ENCODE measurements at places on chromosomes 7 and 10.

GRCh38 chr7:74502216-74502891 is 48.6 kb downstream of the GTF2IRD1 start:
- no peak for DNase-seq

- no peak for DNase-seq
Measured at GRCh38 chr10:23051855-23052331, 43.5 kb upstream of the MSRB2 start.

DNA sequence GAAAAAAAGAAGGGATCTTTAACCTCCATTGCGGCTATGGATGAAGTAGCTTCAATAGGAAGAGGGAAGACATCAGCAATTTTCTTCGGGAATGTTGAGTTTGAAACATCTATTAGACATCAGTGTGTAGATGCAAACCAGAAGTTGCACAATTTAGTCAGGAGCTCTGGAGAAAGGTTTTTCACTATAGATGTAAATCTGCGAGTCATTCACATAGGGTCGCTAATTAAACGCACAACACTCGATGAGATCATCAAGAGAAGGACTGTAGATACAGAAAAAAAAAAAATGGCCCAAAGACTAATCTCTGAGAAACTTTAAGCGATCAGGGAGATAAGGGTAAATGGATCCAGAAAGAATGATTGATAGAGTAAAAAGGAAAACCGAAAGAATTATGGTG is 61.7 kb upstream of the TES start:
- DNase-seq = no peak

DNA sequence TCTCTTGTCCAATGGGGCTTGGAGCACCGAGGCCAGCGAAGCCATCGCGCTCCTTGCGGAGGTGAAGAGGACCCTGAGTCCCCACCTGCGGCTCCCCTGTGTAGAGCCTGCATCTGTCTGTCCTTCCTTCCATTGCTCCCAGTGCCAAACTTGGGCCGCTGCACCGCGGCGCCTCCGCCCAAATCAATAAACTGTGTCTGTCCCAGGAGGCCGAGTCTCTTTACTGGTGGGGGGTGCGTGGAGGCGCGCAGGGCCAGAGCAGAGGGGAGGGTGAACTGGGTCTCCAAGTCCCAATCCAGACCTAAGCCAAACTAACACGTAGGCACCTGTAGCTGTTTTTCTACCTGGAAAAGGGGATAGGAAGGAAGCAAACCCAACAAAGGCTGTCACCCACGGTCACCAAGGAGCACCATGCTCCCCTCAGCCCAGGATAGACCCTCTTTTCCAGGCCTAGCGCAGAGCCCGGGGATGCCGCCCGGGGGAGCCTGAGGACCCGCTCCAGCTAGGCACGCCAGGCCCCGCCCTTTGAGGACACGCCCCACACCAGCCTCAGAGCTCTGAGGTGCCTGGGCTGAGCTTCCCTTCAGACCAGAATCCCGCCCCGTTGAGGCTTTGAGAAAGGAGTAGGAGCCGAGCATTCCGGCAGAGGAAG is 1.2 kb upstream of the CHAT start:
- DNase-seq = no peak

- no peak for DNase-seq
Measured at GRCh38 chr10:7265396-7266123, 145.3 kb downstream of the SFMBT2 start.

DNA sequence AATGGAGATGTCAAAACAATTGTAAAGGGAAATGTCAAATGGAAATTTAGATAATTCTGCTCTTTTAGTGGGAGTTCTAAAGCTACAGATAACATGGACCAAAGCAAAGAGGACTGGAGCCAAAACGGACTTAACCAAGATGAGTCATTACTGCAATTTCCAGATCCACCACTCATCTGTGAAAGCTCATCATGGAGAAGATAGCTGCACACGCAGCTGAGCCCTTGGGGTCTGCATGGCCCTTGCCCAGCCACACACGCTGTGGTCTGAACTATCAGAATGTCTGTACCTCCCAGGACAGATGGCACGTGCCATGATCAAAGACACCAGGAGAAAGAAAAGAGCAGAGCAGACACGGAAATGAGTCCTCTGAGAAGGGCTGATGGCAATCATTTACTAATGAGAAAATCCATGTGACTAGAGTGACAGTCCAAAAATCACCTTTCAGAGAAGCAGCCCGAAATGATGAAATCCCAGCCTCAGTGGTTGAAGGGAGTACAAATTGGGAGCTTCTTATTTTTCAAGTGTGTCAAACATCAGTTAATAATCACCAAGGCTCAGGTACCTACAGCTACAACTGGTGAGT is 177.9 kb upstream of the MGMT start:
- DNase-seq = no peak

DNA sequence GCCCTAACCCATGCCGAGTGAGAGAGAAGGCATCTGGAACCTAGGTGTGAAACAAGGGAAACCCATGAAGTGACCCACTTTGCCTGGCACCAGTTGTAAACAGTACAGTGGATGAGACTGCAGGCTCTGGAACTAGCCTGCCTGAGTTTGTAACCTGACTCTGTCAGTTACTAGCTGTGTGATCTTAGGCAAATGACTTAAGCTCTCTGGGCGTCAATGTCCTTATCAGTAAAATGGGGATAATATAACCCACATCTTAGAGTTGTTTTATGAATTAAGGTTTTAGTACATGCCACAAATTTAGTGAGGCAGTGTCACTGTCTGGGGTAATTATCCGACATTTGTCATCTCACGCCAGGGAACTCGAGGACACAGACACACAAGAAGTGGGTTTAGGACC is 82.9 kb upstream of the AGK start:
- no peak for DNase-seq

DNA sequence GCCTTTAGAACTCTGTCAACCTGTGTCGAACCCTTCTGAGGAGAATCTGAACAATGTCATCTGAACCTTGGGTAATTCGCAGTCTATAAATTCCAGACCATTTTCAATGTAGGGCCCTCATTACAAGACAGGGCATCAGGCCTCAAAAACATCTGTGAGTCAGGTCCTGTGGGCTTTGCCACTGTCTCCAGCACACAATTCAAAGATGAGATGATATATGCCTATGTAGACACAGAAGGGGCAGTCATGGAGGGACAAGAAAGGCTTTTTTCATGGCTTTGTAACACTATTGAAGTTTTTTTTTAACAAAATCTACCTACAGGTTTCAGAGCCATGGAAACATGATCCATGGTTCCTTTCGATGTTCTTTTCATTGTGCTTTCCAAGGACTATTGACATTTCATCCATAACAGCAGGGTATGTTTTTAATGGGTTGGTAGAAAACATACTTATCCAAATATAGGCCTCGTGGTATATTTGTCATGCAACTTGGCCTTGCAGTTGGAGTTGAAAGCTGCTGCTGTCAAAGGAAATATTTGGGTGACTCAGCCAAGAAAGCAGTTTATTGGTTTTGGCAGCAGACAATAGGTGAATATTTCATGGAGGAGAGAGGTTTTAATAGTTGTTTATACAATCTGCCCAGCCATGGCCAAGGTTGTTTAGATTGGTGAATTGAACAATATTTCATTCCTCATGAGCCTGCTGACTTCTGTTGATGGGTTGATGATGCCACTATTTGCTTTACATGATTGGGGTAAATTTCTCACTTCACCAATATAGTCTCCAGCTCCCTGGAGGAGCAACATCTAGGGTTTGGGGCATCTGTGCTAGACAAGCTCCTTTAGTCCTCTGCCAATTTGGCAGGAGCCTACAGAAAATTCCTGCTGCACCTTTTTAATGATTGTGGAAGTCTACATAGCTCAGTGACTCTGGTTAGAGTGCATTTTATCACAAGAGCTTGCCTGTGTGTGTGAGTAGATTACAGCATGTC is 158.4 kb upstream of the TMEM72 start:
- DNase-seq = peak; percentile 45

GRCh38 chr10:102959360-102959759 is 41.3 kb downstream of the CNNM2 start:
- DNase-seq = no peak

GRCh38 chr7:157827863-157828160 is 491.0 kb downstream of the DNAJB6 start:
- DNase-seq = no peak

GRCh38 chr7:100895956-100896731 is 456 bp upstream of the ACHE start:
- no peak for DNase-seq

- no peak for DNase-seq
Measured at GRCh38 chr7:146208492-146208891, 91.9 kb downstream of the CNTNAP2 start.

GRCh38 chr7:26508481-26508880 is 216.8 kb downstream of the SNX10 start:
- no peak for DNase-seq

- peak; percentile 9 for DNase-seq
Measured at GRCh38 chr7:123154231-123154860, 45.4 kb downstream of the SLC13A1 start.

DNA sequence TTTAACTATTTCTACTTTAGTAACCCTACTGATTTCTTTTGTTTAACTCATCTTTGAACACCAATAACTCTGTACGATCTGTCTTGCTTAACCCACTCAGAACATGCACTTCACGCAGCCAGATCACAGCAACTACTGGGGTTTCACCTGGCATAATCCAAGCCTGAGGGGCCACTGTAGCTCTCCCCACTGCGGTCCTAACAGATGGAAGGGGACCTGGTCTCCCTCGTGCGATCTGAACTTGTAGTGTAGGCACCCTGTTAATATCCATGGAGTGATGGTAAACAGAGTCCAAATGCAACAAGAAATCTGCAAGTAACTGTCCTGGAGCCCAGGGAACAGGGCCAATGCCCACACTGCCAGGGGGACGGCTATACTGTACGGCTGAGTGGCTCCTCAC is 45.5 kb downstream of the INSIG1 start:
- no peak for DNase-seq

GRCh38 chr7:151352512-151352911 is 10.9 kb downstream of the NUB1 start:
- DNase-seq = no peak

GRCh38 chr7:7742223-7742622 is 23.8 kb upstream of the RPA3 start:
- no peak for DNase-seq

GRCh38 chr10:118054383-118054782 is 7.6 kb upstream of the RAB11FIP2 start:
- no peak for DNase-seq

- DNase-seq = peak; percentile 38
Measured at GRCh38 chr7:131424219-131424822, 96.6 kb downstream of the MKLN1 start.

DNA sequence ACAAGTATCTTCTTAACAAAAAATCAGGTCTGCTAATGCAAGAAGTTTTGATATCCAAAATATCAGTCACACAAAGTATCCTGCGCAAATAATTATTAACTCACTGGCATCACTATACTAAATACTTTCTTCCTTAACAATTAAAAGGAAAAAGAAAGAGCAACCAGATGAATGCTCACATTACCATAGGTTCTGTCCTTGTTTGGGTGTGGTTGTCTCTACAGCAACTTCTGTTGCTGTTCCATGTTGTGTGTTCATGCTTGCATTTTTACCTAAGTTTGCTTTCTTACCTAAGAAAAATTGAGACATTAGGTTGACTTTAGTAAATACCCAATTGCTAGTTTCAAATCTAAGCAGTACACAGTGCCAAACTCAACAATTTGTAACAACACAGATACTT is 32.5 kb downstream of the FZD9 start:
- DNase-seq = no peak

GRCh38 chr7:107613948-107614347 is 33.9 kb downstream of the BCAP29 start:
- DNase-seq = no peak

GRCh38 chr10:110637558-110638053 is 6.5 kb upstream of the RBM20 start:
- DNase-seq = peak; percentile 19

DNA sequence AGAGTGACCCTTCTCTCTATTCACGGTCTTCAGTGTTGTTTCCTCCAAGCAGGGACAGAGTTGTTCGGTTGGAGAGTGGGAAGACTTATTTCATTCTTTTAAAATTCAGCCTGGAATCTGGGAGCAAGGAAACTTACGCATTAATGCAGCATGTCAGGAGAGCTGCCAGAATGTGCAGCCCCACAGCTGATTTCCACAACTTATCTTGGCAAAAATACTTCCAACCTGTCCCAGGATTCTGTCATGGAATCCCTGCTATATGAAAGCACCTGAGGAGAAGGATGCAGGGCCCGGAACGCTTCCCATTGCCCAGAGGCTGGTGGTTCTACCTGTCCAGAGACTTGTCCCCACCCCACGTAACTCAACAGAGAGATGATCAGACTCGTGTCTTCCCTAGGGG is 86.9 kb upstream of the MKI67 start:
- DNase-seq = no peak

DNA sequence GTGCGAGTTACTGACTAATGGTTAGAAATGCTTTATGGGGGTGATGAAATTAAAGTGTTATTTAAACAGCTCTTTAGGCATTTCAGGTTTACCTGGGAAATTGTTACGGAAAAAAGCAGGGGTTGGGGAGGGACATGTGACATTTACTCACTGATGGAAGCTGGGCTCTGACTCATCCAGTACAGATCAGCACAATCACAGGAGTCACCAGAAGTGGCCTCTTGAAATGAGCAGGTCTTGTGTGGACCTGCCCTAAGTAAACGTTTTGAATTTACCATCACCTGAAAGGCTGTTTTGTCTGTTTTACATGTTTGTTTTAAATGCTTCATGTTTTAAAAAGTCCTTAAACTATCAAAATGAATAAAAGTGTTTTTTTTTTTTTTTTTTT is 2.3 kb downstream of the GLRX3 start:
- DNase-seq = no peak

DNA sequence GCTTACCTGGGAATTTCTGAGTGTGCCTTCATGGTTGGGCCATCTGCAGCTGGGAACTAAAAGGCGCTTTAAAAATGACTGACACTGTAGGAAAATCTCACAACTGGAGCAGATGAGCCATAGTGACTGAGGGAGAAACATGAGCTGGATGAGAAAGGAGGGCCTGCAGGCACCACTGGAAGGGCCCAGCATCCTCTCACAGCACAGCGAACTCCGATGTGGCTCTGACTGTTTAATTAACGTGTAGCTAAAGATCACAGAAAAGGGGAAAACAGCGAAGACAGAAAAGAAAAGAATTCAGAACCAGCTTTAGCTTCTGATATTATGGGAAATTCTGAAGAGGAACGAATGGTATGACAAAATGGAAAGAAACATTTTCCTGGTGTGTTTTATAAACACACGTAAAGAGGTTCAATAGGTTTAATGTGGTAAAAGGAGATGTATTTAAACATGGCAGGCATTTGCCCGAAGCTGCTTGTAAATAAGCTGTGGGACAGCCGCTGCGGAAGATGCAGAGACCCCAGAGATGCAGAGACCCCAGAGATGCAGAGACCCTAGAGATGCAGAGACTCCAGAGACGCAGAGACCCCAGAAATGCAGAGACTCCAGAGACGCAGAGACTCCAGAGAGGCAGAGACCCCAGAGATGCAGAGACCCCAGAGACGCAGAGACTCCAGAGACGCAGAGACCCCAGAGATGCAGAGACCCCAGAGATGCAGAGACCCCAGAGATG is 534.3 kb downstream of the PTPRN2 start:
- no peak for DNase-seq

DNA sequence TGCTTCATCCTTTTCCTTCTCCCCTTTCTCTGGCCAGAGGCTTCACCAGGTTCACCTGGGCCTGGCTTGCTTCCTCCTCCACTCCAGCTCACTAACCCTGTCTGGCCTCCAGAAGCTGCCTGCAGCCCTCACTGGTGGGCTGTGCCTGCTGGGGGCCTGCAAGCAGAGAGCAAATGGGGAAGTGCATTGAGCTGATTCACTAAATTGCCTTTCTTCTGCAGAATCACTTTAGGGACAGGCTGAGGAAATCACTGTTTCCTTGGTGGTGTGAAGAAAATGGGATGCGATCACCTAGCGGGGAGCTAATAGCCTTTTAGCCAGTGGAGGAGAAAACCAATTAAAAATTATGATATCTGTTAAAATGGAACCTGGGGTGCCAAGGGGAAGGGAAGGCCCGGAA is 3.0 kb downstream of the RET start:
- no peak for DNase-seq
